ENCODE measurements at places on chromosomes 3 and 15.
A peak's percentile ranks its signal among the peaks of the same experiment; 100 is the strongest.

GRCh38 chr15:94792196-94792595, 560.8 kb downstream of the MCTP2 start:
- DNase-seq: no peak

GRCh38 chr3:148948913-148949657, 42.3 kb upstream of the GYG1 start:
- DNase-seq: no peak

GRCh38 chr15:91307601-91308000, 207.5 kb downstream of the SV2B start:
- no peak for DNase-seq

GRCh38 chr3:139320551-139321309, 23.1 kb upstream of the MRPS22 start:
- no peak for DNase-seq

GRCh38 chr3:156559321-156559720, 4.4 kb upstream of the SSR3 start:
- DNase-seq: no peak

DNA sequence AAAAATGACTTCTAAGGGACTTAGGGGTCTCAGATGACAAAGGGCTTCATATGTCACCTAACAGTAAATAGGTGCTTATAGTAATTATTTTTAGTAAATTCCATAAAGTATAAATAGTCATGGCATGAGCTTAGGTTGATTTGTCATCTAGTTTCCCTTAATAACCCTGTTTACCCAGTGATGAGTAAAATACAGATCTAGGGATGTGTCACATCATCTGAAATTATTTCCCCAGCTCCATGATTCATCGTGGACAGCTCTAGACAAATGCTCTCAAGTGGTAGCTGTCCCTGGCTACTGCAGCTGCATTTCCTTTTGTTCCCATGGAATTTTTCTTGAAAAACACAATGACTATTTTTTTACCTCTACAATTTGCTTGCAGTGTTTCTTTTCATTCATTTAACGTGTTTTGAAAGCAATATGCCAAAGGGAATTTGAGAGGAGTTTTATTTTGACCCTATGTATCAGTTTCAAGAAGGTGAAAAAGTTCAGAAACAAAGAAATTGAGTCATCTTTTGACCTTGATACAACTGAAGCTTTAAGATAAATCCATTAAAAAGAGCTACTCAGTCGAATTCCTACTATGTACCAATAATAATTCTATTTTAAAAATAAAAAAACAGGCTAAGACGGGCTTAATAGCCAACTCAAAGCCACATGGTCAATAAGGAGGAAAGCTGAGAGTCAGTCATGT, 241.6 kb downstream of the KCNMB2 start:
- no peak for DNase-seq

DNA sequence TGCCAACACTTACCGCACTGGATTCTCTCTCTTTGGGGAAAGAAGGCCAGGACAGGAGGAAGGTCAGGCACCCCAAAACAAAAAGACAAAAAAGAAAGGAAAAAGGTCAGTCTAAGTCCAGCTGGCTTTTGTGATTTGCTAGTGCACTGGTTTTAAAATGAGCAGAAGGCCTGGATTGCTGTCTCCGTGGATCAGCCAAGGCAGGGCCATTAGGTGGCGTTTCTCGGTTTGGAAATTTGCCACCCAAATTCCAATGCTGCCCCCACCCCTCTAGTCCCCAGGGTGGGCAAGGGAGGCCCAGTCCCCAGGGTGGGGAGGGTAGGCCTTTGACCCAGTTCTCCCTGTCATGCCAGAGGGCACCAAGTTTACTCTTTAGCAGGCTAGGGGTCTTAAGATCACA, 33.3 kb downstream of the TLE3 start:
- no peak for DNase-seq

DNA sequence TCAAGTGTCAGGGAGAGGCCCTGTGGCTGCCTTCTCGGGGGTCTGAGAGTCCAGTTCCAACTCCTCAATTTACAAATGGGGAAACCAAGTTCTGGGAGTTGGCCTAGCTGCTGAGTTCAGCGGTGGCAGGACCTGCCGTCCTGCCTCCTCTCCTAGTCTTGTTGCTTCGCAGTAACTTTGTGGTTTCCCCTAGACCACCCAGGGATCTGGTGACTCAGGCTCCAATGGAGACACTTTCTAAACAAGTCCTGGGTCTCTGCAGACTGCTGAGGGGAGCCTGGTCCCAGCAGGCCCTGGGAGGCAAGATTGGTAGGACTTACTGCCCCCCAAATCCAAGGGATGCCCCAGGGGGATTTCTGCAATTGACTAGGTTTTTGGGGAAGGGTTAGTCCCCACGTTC, 83.6 kb downstream of the SMAD6 start:
- peak; percentile 48 for DNase-seq

DNA sequence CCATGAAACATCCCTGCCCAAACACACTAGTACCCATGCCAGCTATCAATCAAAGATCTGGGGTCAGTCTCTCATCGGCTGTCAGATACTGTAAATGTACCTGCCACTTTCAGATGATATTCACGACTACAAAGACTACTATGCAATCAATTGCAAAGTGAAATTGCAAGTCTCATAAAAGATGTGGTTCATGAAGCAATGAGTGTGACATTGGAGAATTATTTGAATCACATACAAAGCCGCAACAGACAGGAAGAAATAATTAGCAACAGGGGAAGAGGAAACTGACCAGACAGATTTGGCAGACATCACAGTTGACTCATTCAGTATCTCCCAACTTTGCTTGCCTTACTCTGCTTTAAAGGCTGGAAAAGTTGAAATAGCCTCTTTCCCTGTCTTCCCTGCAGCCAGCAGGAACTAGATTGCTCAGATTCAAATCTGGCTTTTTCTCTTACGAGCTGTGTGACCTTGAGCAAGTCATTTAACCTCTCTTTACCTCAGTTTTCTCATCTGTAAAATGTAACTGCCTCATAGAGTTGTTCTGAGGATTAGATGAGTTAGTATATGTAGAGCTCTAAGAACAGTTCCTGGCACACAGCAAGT, 95.7 kb upstream of the C3orf80 start:
- DNase-seq: peak; percentile 67

GRCh38 chr3:55197021-55197420, 269.2 kb upstream of the LRTM1 start:
- no peak for DNase-seq

- DNase-seq: no peak
These were observed 46.3 kb upstream of the EIF3J start for GRCh38 chr15:44490622-44491021.

GRCh38 chr3:41726891-41727290, 235.0 kb downstream of the ULK4 start:
- DNase-seq: no peak

GRCh38 chr3:23389089-23389488, 186.0 kb downstream of the UBE2E2 start:
- no peak for DNase-seq

- no peak for DNase-seq
These were observed 34.9 kb downstream of the SEMA5B start for GRCh38 chr3:122992676-122993075.

- no peak for DNase-seq
These were observed 229.8 kb downstream of the TBL1XR1 start for GRCh38 chr3:176967522-176967921.

GRCh38 chr3:14489641-14490040, 50.5 kb downstream of the GRIP2 start:
- DNase-seq: no peak

DNA sequence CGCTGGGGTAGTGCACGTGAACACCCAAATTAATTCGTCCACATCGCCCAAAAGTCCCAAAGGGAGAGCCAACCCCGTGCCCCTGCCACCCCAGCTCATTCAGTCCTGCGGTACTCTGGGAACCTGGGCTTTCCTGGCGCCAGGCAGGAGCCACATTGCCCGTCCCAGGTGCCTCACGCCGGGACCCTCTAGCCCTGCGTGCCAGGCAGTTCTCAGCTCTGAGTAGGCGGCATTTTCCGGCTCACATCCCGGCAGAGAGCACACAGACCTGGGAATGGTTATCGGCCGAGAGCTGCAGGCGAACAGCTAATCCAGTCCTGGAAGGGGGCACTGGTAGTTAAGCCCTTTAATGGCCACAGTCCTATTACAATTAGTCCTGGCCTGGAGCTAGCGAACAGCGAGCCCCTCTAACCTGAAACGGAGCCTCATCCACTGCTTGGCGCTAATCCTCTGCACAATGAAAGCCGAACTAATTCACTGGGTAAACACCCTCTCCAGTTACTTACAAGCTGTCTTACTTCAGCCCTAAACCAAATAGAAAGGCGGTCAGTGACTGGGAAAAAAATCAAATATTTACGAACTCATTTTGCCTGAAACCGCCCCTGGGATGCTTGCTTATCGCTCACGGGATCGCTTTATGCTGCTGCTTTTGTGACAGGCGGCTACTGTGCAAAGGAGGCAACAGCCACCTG, 254.6 kb upstream of the SOX14 start:
- DNase-seq: no peak

DNA sequence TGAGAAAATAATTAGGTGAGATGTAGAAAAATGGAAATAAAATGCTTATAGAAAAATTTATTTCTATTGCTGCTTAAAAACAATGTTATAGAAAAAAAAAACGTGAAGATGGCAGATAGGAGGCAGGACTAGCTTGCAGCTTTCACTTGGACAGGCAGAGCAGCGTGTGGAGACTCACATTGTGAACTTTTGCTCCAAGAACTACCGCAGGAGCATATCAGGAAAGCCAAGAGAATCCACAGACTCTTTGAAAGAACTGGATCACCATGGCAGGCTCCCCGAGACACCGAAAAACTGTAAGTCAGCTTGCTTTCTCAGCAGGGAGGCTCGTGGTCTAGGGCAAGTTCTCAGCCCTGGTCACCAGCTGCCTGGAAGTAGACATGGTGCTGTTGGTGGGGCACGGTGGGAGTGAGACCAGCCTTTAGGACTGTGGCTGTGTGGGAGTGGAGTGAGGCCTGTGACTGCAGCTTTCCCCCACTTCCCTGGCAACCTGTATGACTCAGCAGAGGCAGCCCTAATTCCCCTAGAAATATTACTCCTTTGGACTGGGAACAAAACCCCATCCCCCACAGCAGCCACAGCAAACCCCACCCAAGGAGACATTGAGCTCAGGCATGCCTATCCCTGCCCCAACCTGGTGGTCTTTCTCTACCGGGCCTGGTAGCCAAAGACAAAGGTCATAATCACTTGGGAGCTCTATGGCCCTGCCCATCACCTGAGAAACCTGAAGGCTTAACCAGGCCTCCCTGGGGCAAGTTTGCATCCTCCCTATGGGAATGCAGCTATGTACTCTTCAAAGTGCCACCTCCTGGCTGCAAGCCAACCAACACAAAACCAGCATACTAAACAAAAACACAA, 22.8 kb downstream of the STRIT1 start:
- DNase-seq: no peak

DNA sequence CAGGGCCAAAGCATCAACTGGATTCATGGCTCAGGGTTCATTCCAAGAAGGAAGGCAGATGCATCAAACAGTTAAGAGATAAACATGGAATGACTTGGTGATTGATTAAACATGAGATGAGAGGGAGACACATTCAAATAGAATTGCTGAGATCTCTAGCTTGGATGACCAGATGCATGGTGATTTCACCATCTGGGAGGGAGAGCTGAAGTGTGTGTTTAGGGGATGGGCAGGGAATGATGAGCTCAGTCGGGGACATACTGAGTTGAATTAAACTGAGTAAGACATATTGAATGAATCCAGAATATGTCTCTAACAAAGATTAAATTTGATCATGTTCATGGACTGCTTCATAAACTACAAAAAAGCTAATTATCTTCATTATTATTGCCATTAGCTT, 35.5 kb downstream of the CADPS start:
- no peak for DNase-seq

DNA sequence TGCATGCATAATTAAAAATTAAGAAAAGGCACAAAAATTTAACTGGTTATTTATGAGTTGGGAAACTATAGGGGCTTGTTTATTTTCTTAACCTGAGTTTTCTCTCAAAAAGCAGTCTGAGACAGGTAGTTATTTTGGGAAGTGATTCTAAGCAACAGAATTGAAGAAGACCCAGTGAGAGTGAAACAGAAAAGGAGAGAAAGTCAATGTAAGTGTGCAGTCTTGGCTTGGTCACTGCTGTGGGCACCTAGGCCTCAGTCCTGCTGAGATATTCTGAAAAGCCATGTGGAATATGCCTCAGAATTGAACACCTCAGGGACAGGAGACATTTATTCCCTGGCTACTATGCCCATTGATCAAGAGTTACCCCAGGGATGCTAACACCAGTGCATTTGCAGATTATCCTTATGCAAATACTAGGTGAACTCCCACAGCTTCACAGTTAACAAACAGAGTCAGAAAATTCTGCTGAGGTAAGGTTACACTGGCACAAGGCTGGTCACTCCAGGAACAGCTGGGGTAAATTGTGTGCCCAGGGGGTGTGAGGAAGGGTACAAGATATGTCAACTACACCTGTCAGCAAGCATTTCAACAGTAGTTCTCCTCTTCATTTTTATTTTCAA, 222.7 kb downstream of the EFHB start:
- DNase-seq: no peak

DNA sequence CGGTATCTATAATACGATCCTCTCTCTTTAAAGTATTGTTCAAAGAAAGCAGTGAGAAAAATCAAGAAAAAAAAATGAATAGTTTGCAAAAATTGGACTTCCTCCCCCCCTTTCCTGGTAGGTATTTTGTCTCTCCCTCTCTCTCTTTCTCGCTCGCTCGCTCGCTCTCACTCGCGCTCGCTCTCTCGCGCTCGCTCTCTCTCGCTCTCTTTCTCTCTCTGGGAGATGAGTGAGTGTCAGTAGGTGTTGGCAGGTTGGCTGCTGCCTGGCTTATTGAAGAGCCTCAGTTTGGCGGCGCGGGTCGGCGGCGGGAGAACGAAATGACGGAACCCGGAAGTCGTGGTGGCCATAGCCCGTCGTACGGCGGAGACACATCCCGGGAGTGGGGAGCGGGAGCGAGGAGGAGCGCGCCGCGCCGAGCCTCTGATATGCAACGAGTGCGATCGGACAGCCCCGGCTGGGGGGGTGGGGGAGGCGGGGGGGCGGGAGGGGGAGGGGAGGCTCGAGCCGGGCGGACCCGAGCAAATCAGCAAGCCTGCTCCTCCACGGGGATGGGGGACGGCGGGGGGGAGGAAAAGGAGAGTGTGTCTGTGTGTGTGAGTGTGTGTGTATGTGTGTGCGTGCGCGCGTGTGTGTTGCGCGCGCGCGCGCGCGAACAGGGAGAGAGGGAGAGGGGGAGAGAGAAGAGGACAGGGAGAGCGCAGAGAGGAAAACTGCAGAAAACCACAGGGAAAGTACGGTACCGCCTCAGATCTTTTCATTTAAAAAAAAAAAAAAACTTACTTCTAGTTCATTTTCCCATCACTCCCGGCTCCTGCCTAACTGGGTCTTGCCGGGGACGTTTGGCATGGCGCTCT, at the start of gene MEIS2:
MEIS2 (minus strand) TSS at position 441 of the 857 bp plus-strand sequence. CDS start 1,083 bp downstream, outside the sequence.
- DNase-seq: no peak

DNA sequence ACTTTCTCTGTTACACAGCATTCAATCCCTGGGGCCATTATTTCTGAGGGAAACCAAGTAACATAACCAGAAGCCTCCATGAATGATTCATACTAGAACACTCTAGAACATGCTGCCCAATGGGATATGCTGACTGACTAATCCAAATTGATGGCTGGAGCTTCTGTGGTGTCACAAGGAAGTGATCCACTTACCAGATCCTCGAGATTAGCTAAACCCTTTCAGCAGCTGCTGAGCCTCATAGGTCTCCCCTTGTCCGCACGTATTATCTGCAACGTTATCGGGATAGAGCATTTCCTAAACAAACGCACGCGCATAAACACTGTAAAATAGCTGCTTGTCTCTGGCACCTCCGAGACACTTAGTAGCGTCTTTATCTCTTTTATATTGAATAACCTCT, 61.2 kb upstream of the PROK2 start:
- no peak for DNase-seq

GRCh38 chr3:10845839-10846656, 30.0 kb downstream of the SLC6A11 start:
- DNase-seq: no peak
